GM04503 (cell line): ENCODE measurements at places on chromosomes 7 and 10.

- DNase-seq: no peak
These were observed 44.4 kb downstream of the ATXN7L1 start for GRCh38 chr7:105831824-105832535.

DNA sequence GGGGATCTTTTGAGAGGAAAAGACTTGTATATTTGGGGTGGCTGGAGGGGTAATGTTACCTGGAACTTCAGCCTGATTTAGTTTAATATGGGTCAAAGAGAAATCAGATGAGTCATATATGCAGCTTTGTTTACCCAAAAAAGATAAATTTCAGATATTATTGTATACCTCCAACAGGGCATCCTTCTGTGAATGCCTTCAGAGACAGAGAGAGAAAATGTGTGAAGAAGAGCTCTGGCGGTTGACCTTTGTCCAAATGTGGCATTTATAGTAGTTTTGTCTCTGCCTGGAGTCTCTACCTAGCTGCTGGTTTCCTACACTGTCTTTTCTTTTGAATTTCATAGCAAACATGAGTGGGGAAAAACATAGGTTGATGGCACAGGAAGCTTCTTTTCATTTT is 21.6 kb downstream of the LRMDA start:
- DNase-seq: no peak

- peak; percentile 3 for DNase-seq
These were observed 147.7 kb upstream of the SLC26A5 start for GRCh38 chr7:103593691-103594090.

GRCh38 chr10:88530629-88531391 is 52.3 kb downstream of the RNLS start:
- no peak for DNase-seq

GRCh38 chr10:83666762-83667161 is 472.5 kb upstream of the GHITM start:
- peak; percentile 13 for DNase-seq

DNA sequence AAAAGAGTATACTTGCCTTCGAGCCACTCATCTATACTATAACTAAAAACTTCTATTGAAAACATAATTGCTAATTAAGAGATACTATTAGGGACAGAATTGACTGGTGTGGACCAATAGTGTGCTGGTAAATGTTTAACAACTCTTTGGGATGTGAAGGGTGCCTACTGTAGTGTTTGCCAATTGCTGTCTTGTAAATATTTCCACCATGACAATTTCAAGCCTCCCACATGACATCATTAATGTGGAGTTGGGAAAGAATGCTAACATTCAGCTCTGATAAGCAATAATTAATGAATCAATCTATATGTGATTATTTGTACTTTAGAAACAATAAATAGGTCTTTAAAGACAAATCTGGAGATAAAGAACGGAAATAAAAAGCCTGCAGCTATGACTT is 136.8 kb downstream of the DGKB start:
- DNase-seq: no peak

- no peak for DNase-seq
These were observed 5.2 kb downstream of the MTG1 start for GRCh38 chr10:133399123-133399601.

DNA sequence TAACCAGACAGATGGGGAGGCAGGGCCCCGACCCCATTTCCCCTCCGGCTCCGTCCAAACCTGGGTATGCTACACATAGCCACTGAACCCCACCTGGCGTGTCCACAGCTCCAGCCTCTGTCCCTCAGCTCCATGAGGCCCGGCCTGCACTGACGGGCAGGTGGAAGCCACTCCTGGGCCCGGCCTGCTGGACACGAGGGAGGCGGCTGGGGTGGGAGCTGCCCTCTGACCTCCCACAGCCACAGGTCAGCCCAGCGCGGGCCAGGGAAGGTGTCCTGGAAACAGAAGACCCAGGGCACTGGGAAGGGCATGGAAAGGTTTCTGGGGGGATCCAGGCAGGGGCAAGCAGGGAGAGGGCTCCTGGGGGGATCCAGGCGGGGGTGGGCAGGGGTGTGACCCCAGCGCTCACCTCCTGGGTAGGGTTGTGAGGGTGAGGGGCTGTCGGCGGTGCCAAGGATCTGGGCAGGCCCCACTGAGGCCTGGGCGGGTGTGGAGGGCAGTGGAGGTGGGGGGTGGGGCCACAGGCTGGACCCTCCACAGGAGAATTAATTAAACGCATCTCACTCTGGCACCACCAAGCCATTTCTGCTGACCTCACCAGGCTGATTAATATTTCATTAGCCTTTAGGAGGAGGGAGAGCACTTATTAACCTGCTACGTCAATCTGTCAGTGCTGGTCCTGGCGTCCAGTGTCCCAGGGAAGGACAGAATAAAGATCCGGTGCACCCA is 108.9 kb downstream of the UNCX start:
- no peak for DNase-seq

DNA sequence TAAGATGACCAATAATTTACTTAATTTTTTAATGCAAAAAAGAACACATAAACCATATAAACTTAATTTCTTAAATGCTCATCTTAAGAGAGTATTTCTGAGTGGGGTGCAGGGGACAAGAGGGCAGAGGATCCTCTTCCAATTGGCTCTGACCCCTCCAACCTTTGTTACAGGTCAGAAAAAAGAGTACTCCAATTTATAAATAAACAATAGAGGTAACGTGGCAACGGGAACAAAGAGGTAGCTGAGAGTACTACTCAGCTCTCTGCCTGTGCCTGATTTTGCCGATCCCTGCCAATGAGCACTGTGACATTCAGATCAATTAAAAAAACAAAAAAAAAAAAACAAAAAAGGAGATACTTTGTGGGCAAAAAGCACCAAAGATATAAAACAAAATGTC is 307.9 kb downstream of the PARD3 start:
- DNase-seq: no peak

- DNase-seq: no peak
These were observed 4.9 kb downstream of the LRRC17 start for GRCh38 chr7:102917436-102918353.

DNA sequence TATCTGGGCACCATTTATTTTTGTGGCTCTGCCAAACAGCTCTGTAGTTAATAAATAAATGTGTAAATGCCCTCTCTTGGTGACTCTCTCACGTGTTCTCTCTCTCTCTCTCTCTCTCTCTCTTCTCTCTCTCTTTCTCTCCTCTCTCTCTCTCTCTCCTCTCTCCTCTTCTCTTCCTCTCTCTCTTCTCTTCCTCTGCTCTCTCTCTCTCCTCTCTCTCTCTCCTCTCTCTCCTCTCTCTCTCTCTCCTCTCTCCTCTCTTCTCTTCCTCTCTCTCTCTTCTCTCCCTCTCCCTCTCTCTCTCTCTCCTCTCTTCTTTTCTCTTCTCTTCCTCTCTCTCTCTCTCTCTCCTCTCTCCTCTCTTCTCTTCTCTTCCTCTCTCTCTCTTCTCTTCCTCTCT is 145.8 kb upstream of the TMEM72 start:
- no peak for DNase-seq

DNA sequence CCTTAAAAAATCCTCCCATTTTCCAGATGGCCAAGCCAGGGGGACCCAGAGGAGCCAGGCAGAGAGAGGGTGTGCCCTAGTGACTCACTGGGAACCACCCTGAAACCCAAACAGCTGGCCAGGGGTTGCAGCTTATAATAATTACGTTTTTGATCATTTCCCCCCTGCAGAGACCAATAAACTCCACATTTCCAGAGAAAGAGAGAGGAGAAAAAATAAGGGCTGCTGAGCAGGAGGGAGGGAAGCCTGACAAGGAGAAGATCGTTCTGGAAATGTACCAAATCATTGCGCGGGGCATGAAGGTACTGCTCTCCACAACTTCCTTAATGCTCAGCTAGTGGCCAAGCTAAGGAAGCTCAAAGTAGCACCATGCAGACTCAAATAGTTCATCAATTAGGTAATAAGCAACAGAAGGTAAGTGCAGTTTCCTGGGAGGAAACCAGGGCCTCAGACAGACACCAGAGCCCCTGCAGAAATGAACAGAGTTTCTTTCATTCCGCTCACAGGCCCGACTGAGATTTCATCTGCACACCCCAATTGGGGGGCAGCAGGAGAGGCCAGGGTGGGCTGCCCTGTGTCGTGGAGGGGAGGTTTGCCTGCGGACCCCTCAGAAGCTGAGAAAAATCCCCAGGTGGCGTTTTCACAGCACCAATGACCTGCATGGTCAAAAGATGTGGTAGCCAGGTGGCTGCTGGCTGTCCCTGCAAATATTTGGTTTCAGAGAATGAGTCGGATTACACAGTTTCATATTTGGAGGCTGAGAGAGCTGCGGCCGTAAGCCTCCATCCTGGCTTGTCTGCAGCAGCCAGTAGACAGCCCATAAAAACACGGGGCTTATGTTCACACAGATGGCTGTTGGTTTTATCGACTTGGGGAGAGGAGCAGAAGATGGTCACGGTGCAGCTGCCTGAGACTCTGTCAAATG is 153.2 kb upstream of the LYZL2 start:
- DNase-seq: no peak

DNA sequence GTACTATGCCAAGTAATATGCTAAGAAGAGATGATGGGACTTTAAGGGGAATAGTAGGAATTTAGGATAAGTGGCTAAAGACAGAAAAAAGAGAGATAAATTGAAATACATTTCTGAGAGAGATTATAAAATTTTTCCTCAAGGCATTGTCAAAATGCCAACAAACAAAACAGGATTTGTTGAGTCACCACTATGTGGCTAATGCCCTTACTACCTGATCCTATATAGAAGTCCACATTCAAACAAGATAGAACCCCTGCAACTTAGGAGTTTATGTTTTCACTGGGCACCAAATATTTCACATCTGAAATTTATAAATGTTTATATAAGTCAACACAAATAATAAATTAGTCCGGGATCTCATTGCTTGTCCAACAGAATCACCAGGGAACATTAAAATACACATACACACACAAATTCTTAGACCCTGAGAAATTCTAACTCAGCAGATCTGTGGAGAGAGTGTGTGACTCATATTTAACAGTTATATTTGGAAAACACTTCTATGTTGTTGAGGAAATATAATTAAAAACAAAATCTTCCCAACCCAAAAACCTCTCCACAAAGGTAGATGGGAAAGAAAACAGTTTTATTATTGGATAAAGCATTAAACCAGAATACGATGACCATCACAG is 154.3 kb downstream of the PPP1R3A start:
- DNase-seq: no peak

DNA sequence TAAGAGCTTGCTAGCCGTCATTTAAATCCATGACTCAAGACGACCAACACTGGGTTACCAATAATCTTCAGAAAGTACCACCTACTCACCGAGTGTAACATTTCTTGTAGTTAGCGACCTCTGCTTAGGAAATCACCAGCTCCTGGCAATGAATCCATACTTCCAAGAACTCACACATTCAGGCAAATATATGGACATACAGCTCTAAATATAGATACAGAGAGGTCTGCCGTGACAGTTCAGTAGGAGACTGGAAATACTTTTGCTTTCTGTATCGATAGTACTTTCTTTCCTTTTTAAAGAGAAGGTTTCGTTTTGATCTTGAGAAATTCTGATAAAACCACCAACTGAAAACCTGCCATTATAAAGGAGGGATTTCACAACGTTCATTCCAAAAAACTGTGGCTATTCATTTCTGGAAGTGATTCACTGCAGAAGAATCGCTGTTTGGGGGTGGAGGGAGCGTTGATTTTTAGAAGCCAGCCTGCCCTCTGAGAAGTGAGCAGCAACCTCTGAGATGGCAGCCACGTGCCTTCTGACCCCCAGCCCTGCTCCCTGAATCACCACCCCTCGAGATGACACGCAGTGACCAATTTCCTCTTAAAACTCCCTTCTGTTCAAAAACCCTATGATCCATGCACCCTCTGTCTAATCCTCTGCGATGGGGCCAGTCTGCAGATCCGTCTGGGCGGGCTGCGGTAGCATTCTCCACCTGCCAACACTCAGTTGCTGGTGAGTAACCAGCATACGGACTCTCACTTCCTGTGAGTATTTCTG is 179.0 kb upstream of the KLF14 start:
- peak; percentile 97 for DNase-seq

DNA sequence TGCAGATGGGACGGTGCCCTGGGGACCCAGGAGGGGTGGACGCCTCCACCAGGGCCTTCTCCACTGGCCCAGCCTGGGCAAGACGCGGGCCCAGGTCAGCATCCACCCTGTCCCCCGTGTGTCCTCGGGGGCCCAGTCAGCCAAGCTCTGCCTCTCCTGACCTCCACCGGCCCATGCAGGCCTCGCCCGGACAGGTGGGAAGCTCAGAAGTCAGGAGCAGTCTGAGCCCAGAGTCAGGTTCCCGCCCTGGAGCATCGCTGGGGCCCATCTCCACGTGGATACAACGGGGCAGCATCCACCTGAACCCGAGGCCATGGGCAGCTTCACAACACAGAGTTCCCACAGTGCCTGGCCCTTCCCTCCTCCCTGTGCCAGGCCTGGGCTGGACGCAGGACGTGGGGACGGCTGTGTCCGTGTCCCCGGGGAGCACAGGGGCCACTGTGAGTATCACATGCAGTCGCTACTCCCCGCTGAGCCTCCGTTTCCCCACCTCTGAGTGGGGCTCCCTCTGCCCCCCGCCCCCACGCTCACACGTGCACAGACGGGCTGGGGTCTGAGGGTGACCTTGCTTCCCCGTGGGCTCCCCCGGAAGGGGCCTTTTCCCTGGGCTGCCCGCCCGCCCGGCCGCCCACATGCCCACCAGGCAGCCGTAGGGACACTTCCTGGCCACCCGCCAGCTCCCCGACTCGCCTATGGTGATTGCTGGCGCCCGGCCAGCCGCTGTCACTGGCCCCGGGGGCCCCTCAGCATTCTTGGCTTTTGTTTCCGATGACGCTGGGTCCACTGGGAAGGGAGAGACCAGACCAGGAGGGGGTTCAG is 64.3 kb downstream of the PDGFA start:
- no peak for DNase-seq

- no peak for DNase-seq
These were observed 9.0 kb downstream of the SPOCK2 start for GRCh38 chr10:72079356-72079755.

DNA sequence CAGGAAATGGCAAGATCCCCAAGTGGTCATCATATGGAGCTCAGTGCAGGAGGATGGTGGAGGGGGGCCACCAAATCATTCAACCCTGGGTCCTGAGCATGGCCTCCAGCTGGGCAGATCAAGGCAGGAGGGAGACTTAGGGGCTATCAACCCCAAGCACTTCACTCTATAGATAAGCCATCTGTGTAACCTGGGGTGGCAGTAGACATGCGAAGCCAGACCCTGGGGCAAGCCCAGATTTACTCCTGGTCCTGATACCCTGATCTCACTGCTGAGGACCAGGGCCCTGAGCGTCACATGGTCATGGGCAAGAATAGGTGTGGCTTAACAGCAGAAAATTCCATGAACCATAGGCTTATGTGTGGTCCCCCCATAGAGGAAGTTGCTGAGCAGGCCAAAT is 173.0 kb upstream of the ADCY1 start:
- no peak for DNase-seq
